ENCODE measurements at places on chromosomes 2 and 18.
A peak's percentile ranks its signal among the peaks of the same experiment; 100 is the strongest.

DNA sequence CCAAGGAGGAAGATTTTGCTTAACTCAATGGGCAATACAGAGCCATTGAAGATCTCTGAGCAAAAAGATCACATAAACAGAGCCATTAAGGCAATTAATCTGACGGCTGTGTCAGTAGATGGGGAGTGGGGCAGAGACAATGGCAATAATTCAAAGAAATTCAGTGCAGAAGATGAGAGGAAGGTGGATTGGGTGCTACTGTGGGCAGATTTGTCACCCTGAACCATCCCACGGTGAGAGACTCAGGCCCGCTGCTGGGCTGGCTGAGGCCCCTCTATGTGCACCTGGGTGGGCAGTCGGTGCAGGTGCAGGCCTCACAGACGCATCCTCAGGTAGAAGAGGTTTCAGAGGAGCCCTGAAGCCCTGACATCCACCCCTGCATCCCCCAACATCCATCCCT lies 458.6 kb downstream of the EIPR1 start:
- no peak for DNase-seq

- DNase-seq: no peak
These were observed 507.9 kb downstream of the ERBB4 start for GRCh38 chr2:212030709-212031108.

GRCh38 chr2:9095690-9096089 lies 92.2 kb upstream of the MBOAT2 start:
- DNase-seq: peak; percentile 50

DNA sequence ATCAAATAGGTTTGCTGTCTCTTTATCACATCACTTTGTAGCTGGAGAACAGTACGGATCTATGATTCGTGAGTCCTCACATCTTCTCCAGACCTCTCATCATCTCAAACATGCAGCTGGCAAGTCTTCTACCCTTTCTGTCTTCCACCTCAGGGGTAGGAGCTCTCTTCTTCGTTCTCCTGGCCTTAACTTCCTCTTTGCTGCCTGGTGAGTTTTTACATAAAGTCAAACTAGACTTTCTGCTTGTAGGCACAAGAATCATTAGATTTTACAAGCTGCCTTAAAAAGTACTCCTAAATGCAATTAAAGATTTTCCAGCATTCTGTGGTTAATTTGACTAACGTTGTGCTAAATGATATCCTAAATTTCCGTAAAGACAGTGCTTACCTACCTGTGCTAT lies 43.7 kb upstream of the TANK start:
- no peak for DNase-seq

DNA sequence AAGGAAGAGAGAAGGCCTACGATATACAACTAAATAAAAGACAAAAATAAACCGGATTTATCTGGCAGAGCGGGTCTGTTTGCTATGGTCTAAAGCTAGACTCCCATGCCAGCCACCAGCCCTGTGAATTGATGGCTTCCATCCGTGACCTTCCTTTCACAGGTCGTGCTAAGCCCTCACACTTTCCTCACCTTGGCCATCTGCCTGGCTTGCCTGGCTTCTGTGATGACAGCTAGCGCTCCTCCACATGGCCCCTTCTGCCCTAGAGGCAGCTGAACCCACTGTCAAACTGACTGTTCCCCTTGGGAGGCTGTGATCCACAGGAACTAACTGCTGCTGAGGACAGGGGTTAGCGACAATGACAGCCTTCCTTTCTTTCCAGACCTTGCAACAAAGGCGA lies 32.5 kb downstream of the GAREM1 start:
- DNase-seq: no peak

- DNase-seq: no peak
These were observed 98.5 kb downstream of the SMAD7 start for GRCh38 chr18:48852292-48852691.

- DNase-seq: no peak
These were observed 69.0 kb downstream of the IL1R2 start for GRCh38 chr2:102060792-102061191.

DNA sequence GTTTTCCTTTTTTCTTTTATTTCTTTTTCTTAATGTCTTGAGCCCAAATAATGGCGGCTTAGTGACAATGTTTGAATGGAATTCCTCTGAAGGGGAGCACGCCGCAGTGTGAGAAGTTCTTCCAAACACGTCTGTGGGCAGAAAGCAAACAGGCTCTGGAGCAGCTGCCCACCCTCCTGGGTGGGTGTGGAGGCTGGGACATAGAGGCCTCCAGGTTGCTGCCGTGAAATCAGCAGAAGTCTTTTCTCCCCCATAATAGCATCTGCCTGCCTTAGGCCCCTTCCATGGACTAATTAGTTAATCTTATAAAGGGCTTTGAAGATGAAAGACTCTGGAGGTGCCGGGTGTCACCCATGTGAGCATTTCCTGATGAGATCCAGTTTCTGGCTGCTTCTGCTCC lies 213.9 kb downstream of the SH3RF3 start:
- DNase-seq: no peak

- no peak for DNase-seq
These were observed 411.7 kb downstream of the PTPRM start for GRCh38 chr18:7978834-7979233.

- DNase-seq: no peak
These were observed 22.7 kb downstream of the TMEM87B start for GRCh38 chr2:112077814-112078213.

- peak; percentile 98 for DNase-seq
These were observed 60.8 kb downstream of the EFEMP1 start for GRCh38 chr2:55862673-55863390.

- no peak for DNase-seq
These were observed 10.1 kb downstream of the CFAP210 start for GRCh38 chr2:169684135-169684565.

GRCh38 chr2:159152128-159152778 lies 134.2 kb downstream of the WDSUB1 start:
- DNase-seq: no peak

GRCh38 chr18:68417826-68418225 lies 297.1 kb downstream of the TMX3 start:
- DNase-seq: no peak

DNA sequence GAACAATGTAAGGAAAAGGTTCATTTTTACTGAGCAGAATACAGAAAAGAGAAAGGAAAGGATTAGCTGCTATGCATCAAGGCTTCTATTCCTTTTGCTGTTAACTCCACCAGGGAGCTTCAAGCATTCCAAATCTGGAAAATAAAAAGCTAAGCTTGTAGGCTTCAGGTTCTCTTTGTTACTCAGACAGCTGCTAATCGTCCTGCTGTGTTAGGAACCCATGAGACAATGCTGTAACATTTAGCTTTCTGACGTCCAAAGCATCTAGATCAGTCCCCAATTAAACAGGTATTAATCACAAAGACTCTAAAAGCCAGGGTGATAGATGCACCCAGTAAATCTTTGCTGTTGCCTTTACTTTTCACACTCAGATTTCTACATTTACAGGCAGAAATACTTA lies 103.8 kb downstream of the EPHA4 start:
- no peak for DNase-seq

DNA sequence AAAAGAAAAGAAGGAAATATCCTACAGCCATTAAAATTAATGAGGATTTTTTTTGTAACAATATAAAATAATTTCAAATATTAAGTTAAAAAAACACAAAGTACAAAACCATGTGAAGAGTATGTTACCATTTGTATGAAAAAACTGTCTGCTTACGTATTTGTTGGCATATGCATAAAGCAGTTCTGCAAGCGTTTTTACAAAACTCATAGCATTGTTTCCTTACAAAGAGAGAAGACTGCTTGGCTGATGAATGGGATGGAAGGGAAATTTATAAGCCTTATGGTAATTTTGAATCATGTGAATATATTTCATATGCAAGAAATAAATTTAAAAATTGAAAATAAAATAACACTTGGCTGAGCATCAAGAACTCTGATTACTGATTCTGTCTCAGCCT lies 63.1 kb downstream of the METTL4 start:
- DNase-seq: no peak

DNA sequence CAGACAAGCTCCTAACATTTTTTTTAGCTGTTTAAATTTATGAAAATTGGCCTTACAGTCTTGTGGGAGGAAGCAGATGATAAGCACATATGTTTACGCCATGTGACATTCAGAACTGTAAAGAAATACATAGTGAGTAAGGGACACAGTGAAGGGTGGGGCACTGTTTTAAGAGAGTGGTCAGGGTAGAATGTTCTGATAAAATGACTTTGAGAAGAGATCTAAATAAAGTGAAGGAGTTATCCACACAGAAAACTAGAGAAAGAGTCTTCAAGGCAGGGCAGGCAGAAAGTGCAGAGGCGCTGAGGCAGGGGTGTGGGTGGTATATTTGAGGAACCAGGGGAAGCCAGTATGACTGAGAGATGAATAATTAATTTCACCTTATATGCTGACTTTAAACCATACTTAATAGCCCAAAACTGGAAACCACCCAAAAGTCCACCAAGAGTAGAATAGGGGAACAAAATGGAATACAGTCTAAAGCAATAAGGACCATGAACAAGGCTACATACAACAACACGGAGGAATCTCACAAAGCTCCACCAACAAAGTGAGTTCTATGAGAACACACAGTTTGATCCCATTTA lies 8.6 kb downstream of the MREG start:
- DNase-seq: no peak

- DNase-seq: peak; percentile 43
These were observed 515.8 kb downstream of the GALR1 start for GRCh38 chr18:77765468-77765867.

GRCh38 chr2:178449700-178450523 lies 1.1 kb downstream of the PRKRA start:
- no peak for DNase-seq

GRCh38 chr2:20633794-20634506 lies 16.9 kb downstream of the HS1BP3 start:
- DNase-seq: peak; percentile 75

DNA sequence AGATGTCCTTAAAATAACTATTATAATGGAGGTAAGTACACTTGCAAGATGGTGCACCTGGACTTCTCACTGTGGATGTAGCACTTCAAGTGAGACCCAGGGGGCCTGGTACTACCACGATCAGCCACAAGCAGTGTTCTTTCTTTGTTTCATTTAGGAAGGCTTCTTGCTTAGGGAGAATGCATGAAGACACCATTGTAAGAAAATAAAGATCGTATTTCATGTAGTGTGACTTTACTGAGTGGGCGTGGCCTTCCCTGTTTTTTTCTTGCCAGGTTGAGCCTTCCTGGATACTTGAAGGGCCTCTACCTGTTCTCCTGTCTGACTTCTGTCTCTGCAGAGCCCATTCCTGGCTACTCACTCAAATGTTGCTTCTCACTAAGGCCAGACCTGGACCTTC lies 615.6 kb upstream of the SOX11 start:
- no peak for DNase-seq
